ENCODE measurements at places on chromosomes 16 and 17.

DNA sequence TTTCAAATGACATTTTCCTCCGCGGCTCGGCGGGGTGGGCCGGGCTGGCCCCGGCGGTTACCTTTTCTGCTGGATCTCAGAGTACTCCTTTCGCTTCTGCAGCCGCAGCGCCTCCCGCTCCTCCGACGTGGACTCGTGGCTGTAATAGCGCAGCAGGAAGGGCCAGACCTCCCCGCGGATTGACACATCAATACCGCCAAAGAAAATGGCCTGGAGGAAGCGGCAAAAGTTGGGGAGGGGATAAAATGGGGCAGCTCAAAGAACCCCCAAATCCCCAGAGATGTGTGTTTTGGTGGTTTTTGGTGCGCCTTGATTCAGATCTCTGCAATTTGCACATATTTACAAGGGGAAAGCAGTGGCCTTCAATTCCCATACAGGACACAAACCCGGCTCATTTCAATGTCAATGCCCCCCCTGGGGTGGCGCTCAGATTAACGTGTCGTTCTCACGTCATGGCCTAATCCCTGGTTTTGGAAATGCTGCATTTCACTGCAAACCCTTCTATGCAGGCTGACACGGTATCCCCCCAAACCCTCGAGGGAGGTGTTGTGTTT lies 85.9 kb downstream of the TBC1D16 start:
- no peak for DNase-seq

DNA sequence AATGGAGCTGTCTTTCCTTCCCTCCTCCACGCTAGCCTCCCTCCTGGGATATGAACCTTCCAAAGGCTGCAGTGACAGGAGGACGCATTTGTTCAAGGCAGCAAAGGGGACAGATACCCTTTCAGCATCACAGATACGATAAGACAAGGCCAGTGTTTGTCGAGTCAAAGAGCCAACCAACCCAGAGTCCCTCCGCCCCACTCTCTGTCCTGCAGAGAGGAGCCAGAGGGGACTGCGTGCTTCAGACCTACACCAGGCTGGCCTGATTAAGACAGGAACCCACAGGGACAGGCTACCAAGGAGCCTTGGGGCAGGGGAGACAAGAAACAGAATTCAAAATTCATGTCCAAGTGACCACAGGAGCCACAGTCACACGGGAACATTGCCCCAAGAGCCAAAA lies 72.6 kb upstream of the CDH5 start:
- no peak for DNase-seq

DNA sequence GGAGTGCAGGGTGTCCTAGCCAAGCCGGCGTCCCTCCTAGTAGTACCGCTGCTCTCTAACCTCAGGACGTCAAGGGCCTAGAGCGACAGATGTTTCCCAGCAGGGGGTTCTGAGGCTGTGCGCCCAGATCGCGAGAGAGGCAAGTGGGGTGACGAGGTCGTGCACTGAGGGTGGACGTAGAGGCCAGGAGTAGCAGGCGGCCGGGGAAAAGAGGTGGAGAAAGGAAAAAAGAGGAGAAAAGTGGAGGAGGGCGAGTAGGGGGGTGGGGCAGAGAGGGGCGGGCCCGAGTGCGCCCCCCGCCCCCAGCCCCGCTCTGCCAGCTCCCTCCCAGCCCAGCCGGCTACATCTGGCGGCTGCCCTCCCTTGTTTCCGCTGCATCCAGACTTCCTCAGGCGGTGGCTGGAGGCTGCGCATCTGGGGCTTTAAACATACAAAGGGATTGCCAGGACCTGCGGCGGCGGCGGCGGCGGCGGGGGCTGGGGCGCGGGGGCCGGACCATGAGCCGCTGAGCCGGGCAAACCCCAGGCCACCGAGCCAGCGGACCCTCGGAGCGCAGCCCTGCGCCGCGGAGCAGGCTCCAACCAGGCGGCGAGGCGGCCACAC lies at the start of gene MMP2:
TSS of gene MMP2 (plus strand) at position 372 of the 603 bp plus-strand sequence. CDS start 282 bp downstream, outside the sequence.
- DNase-seq = no peak

GRCh38 chr16:86427433-86427851 lies 82.9 kb upstream of the FOXF1 start:
- no peak for DNase-seq

GRCh38 chr17:3762922-3763776 lies 37.8 kb downstream of the ITGAE start:
- DNase-seq = no peak

DNA sequence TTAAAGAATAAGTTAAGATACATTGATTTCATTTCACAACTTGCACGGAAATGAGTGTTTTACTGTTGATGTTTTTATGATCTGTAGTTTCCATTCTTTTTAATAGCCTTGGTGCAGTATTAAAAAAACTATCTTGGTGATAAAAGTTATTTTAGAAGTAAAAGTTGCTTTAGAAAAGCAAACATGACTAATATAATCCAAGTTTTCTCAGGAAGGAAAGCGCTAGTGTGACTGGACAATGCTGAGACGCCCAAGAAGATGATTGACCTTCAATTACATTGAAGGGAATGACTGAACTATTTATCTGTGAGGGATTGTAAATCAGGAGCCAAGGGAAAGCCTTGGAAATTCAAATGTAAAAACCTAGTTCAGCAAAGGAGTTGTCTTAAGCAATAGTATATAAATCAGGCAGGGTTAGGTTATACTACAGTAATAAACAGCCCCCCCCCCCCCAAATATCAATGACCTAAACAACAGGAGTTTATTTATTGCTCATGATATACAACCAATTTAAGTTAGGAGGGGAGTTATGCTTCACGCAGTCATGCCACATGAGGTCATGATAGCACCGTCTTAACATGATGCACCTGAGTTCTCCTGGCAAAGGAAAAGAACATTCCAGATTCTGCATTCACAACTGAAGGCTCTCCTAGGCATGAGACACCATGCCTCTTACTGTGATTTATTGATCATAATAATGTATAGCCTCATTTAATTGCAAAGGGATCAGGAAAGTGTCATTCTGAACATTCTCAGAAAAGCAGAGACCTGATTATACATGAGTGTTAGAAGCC lies 443.8 kb downstream of the CDH13 start:
- DNase-seq = no peak

DNA sequence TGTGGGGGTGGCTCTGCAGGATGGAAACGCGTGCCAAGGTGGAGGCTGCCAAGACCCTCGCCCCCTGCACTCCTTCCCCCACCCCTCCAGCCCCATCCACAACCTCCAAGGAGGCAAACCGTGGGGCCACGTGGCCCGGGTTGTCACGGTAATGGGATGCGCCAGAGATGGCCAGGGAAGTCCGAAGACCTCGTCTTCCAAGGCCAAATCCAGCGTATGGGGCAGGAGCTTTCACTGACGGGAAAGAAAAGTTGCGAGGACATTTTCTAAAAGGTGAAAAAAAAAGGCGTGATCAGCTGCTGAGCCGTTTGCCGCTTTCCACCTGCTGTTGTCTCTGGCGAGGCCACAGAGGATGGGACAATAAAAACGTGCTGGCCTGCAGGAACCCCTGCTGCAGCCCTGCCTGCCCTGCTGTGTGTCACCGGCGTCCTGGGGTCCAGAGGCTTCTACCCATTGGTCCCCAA lies 28.3 kb upstream of the GSE1 start:
- no peak for DNase-seq

DNA sequence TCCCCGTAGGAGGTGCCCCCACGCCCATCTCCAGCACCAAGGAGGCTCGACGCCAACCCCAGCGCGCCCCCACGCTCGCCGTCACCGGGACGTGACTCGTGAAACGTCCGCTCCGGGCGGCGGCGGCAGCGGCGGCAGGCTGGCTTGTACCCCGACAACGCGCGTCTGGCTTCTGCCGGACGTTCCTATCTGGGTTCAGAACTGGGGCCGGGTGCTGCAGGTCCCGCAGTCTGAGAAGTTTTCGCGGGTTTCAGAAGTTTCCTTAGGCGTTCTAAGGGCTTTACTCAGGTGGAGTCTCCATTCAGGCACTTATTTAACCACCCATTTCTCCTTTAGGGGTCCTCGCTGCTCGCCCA lies 672 bp upstream of the ALKBH5 start:
- DNase-seq = peak; percentile 87

DNA sequence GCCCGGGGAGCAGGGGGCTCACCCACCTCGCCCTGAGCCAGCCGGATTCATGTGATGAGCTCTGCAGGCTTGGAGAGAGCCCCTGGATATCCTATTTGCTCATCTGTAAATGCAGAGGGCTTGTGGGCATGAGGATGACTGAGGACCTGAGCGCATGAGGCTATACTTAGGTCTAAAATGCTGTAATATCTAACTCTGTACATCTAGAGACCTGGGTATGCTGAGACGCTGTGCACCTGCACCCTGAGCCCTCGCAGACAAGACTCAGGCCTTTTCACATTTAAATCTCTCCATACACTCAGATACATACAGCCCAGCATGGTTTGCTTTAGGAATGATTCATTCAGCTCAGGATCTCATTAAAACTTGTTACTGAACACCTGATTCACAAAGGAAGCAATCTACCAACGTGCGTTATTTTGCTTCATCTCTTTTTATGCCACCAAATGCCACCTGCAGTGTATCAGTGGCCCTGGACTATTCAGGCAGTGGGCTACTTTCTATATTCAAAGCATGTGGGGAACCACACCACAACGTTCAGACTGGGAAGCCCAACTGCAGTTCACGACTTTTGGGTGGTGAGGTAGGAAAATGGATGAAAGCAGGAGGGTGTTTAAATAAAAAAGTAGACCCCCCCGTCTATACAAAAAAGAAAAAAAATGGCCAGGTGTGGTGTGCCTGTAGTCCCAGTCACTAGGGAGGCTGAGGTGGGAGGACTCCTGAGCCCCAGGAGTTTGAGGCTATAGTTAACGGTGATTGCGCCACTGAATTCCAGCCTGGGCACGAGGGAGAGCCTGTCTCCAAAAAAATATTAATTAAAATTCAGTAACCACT lies 12.0 kb downstream of the USP7 start:
- no peak for DNase-seq

DNA sequence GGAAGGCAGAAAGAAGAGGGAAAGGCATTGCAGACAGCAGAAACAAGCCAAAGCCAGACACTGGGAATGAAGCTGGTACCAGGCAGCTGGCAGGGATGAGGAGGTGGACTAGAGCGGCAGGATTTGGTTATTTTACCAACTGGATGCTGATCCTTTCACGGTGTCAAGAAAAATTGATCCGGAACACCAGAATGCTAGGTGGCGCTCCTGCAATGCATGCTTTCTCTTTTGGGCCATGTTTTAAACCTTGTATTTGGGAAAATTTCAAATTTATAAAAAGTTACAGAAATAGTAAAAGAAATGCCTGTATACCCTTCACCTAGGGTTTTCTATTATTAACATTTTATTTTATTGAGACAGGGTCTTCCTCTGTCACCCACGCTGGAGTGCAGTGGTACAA lies 224.7 kb downstream of the SOX9 start:
- DNase-seq = no peak

- DNase-seq = no peak
These were observed 18.9 kb upstream of the MYH10 start for GRCh38 chr17:8649157-8650118.

- DNase-seq = peak; percentile 68
These were observed 16.6 kb downstream of the CD7 start for GRCh38 chr17:82300707-82301270.

DNA sequence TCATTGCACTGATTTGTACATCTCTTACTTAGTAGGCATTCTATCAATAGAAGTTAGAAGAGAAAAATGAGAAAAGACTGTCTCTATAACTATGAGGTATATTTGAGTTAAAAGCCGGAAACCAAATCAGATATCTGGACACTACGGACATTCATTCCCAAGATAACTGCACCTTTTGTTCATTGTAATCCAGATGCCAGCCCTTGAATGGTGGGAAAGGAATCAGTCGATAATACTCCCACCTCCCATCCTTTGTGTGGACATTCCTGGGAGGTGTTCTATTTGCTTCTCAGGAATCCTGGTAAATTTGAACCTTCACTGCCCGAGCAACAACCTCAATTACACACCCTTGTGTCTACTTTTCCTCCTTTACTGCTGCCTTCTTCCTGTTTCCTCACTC lies 225.2 kb downstream of the CHD9NB start:
- DNase-seq = no peak

DNA sequence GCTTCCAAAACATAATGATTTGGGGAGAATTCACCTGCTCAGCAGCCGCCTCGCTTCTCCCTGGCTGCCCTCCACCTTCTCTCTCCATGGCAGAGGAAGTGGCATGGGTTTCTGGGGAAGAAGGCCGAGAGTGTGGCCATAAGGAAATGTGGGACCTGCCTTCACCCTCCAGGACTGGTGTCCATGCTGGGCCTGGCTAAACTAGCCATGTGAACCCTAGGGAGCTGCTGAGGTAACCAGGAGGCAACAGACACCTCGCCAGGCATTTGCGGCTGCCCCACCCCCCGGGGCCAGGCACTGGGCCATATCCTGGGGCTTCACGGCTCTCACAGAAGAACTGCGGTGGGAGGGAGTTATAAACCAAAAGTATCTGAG lies 9.9 kb upstream of the CMTM4 start:
- no peak for DNase-seq

DNA sequence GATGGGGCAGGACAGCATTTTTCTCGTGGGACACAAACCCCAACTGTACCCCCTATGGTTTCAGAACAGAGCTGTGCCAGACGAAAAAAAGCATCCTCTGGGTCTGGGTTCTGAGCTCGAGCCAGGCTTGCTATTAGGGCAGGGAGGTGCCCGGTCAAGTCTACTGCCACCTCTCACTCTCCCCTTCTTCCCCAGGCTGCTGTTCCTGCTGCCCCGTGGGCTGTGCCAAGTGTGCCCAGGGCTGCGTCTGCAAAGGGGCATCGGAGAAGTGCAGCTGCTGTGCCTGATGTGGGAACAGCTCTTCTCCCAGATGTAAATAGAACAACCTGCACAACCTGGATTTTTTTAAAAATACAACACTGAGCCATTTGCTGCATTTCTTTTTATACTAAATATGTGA lies 1.1 kb downstream of the MT1E start:
- DNase-seq = no peak

DNA sequence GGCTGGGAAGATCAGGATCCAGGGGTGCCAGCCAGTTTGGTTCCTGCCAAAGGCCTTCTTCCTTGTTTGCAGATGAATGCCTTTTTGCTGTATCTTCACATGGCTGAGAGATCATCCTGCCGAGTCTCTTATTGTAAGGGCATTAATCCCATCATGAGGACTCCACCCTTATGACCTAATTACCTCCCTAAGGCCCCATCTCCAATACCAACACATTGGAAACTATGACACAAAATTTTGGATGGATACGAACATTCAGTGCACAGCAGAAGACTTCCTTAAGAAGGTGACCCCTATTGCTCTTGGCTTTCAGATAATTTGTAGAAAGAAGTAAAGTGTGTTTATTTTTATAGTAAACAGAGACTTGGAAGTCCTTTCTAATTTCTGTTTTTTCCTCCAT lies 1164.7 kb upstream of the CDH8 start:
- DNase-seq = no peak

DNA sequence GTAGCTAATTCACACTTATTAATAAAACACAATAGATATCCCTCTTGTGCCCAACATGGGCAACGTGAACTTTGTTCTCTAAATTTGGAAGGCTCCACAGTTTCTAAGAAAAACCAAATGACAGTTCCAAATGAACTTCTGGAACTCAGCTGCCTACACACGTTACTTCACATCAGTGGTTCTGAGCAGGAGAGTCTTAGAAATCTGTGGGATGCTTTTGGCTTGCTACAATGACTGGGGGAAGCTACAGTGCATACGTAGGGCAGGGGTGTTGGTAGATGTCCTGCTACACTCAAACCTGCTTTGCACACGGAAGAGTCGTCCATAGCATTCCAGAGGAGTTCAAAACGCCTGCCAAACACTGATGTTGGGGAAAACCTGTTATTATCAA lies 8.0 kb downstream of the TXNDC11 start:
- no peak for DNase-seq
